NCI-H1092 (cell line): ENCODE measurements at places on chromosomes 7 and 10.

DNA sequence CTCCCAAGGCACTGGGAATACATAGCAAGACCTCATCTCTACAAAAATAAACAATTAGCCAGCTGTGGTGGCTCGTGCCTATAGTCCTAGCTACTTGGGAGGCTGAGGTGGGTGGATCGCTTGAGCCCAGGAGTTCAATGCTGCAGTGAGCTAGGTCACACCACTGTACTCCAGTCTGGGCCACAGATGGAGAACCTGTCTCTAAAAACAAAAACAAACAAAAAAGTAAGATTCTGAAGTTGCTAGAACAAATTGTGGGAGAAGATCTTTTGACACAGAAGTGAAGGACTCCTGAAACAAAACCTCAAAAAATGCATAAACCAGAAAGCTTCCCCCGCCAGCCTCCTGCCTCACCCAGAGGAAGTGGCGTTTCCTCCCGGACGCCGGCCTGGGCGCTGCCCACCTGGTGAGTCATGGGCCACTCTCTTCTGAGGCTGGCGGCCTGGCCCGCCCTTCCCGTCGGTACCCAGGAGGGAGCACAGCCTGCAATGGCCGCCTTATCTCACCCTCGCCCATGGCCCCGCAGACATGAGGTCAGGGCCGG lies 25.4 kb upstream of the ELN start:
- DNase-seq, result no peak

- no peak for DNase-seq
Observed at GRCh38 chr10:69789164-69789576, 12.5 kb upstream of the COL13A1 start.

DNA sequence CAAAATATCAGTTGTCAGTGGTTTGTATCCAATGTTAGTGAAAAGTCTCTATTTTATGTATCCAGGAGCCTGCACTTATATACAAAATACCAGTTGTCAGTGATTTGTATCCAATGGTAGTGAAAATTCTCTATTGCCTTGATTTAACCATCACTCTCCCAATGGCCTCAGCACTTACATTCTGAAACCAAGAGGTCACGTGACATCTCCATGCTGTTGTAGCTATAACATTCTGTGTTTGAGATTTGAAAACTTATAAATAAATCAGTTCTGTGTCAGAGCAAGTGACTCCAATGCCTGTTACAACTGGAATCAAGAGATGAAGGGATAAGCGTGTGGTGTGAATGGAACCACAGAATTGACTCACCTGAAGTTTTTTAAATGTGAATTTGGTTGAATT lies 30.6 kb upstream of the GATA3 start:
- DNase-seq, result no peak

DNA sequence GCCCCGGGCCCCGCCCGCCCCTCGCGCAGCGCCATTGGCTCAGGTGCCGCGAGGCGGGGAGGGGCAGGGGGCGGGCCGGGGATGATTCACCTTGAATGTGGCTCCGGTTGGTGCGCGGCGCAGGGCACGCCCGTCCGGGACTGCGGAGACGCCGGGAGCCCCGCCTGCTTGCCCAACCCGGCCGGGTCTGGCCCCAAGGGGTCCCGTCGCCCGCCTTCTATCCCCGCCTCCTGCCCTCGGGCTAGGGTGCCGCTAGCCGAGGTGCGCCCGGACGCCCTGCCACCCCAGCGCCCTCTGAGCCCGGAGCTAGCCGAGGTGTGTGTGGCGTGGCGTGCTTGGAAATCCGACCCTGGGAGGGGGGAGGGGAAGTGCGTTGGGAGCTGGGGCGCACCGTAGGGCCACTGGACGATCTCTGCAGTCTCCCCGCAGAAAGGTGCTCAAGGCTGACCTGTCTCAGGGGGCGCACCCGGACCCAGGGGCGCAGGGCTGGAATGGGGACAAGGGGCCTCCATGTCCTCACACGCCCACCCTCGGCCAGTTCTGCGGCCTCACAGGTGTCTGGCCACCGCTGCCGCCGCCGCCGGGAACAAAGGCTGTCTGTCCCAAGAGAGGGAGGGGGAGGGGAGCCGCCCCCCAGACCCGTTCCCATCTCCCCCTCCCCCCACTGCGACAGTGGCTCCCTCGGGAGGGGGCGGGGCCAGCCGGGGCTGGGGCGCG lies 168.9 kb downstream of the NRF1 start:
- DNase-seq, result peak; percentile 80

DNA sequence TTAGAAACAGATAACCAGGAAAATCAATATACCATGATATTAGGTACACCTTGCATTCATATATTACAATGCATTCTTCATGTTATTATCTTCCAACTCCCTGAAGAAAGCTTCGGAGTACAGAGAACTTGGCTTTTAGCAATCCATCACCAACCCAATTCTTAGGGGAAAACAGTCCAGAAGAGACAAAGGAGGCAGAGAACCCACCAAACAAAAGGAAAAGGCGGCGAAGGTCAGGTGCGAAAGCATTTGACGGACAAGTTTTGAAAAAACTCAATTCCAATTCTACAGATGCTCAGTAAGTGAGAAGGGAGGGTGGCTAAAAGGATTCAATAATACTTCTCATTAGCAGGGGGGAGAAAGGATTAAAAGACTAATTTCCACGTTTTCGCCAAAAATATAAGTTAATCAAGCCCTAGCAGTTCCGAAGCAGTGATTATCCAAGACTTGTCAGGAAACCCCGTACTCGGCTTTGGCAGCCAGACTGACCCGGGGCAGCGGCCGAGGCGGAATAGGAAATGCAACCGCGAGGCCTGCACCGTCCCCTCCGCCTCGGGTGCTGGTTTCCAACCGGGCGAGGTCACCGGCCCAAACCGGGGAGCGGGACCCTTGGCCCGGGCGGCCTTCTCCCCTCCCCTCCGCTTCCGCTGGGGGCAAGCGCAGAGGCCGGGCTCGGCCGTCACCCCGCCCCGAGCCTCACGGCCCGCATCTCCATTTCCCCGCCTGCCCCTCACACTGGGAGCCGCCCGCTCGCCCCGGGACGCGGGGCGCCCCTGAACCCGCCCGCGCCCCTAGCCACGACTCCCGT lies 747 bp downstream of the GDI2 start:
- DNase-seq, result no peak

- DNase-seq, result no peak
Observed at GRCh38 chr7:117110480-117111315, 157.4 kb downstream of the ST7 start.

GRCh38 chr7:22356701-22357310 lies at the start of gene RAPGEF5:
TSS of gene RAPGEF5 (minus strand) at chr7:22357154. CDS start at chr7:22357060, 94 bp downstream.
- DNase-seq, result peak; percentile 51

GRCh38 chr7:102313997-102314780 lies 27.5 kb downstream of the SH2B2 start:
- no peak for DNase-seq

- DNase-seq, result no peak
Observed at GRCh38 chr7:41641665-41642014, 61.2 kb downstream of the INHBA start.

DNA sequence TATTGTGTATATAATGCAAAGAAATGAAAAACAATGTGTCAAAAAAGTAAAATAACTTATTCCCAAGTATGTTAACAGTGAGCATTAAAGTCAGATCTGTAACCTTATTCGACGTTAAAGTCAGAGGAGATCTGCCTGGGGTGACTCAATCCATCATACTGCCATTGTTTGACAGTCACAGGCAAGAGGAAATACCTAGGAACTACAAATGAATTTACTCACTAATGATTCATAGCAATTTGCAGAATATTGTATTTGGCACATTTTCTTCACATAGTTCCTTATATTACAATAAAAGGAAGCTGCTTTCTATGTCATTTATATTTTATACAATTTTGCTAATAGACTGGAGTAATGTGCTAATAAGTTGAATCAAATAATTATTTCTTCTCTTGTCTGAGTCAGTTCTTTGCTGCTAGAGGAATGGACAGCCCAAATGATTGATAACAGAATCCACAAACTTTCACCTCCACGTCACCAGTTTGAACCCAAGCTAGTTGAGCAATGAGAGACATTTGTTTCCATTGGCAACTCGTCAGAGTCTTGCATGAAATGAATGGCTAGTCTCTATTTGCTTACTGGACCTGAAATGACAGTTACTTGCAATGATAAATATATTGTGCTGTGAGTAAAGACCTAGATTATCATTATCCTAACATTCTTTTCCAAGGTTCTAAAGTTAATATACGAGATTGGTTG lies 48.5 kb upstream of the TMEM106B start:
- no peak for DNase-seq

GRCh38 chr10:29895456-29895855 lies 163.9 kb downstream of the JCAD start:
- no peak for DNase-seq

- no peak for DNase-seq
Observed at GRCh38 chr10:3111621-3112163, 44.3 kb downstream of the PFKP start.

GRCh38 chr10:109835257-109835656 lies 88.1 kb downstream of the XPNPEP1 start:
- DNase-seq, result no peak

DNA sequence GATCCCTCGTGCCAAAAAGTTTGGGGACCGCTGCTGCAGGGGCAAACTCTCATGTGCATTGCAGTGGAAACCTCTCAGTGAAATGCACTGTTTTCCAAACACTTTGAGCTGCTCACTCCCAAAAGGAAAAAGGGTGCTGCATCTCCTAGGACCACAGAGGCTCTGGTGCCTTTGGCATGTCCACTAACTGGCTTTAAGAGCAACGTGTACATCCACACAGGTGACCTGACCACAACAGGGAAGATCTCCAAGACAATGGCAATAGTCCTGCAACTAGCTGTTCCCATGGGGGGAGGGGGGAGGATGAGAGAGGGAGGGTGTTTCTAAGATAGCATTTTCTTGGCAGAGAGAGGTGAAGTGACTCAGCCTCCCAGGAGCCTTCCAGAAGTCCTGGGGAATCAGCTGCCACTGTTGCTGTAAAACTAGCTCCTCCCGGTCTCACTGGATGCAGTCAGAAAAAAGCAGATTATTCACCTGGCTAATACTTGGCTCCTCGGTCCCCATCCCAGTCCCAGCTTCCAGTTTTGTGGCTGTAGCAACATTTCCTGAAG lies 181.7 kb downstream of the HECW1 start:
- no peak for DNase-seq

DNA sequence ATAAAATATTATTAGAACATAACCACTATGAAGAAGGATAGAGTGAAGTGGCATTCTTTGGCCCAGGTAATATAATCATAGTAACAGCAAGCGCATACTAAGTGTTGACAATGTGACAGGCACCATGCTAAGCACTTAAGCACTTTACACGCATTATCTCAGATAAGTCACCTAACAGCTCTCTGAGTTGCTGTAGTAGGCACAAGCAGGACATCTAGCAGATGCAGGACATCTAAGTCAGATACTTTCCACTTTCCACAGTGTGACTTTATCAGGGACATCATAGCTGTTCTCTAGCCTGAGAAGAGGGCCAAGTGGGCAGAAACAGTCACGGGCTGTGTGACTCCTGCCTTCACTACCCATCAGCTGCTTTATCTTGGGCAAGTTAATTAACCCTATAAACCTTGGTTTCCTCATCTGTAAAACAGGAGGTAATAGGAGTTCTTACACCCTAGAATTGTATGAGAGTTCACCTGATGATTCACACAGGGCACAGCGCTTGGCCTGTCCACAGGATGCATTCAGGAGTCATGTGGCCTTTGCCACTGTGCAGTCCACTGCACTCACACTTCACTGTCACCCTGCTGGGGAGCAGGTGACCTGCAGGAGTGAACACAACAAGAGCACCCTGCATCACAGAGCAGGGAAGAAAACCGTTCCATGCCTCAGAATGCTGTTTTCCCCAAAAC lies 12.5 kb downstream of the LIPA start:
- no peak for DNase-seq

DNA sequence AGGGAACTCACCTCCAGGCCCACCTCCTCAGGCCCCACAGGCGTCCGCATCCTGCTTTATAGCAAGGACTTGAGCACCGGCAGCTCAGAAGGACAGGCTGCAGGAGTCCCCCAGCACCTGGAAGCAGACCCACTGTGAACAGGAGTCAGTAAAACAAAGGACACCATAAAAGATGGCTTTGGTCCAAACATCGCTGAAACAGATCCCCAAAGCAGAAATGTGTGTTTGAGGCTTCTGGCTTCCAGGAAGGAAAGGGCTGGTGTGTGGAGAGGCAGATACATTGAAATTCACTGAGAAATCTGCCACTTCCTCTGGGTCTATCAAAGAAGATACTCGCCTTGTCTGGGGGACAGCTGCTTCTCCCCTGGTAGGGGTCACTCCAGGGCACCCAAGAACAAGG lies 286.2 kb downstream of the PLXNA4 start:
- DNase-seq, result no peak

DNA sequence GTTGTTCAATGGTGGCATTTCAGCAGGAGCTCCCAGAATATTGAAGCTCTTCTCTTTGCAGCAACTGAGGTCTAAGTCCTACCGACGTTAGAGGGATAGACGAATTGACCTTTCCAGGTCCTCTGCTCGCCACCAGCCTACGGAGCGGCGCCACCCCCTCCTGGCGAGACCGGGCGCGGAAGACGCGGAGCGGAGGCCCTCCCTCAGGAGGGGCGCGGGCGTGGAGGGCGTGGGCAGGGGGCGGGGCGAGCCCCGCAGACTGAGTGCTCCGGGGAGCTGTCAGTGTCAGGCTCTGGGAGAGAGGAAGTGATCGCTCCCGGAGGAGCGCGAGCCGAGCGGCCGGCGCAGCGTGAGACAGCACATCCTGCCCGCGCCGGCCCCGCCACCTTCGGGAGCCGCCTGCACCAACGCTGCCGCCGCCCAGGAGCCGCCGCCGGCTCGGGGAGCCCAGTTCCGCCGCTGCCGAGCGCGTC lies at the start of gene DYNC1I1:
DYNC1I1 (plus strand) TSS at position 257 of the 473 bp plus-strand sequence. CDS start 32,176 bp downstream, outside the sequence.
- DNase-seq, result peak; percentile 82

- DNase-seq, result no peak
Observed at GRCh38 chr10:104487794-104488438, 134.3 kb downstream of the CFAP58 start.

GRCh38 chr7:134444961-134445315 lies 14.0 kb downstream of the AKR1B1 start:
- DNase-seq, result no peak

- DNase-seq, result no peak
Observed at GRCh38 chr10:76175533-76176165, 744.2 kb downstream of the LRMDA start.

DNA sequence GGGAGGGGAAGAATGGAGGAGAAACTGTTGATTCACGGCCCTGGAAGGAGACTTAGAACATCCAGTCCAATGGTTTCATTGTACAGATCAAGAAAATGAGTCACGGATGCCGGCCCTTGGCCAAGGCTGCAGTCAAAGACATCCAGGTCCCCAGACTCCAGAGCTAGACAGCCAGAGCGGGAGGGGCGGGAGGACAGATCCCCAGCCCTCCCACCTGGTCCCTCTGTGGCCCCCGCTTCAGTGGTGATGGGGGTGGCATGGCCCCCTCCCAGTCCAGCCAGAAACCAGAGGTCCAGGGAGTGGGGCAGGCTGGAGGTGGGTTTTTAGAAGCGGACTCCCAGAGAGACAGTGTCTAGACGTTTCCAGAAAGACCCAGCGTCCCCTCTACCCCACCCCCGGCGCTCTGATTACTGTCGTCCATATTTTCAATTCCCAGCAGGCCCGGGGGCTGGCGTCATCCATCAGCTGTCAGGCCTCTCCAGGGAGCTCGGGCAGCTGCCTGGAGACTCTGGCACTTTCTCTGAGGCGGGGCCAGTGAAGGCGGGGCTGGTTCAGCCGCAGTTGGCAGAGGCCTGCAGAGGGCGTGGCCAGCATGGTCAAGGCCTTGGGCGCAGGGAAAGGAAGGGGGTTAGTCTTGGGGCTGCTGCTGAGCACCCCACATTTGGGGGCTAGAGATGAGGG lies 8.0 kb upstream of the HSPB1 start:
- DNase-seq, result peak; percentile 96

- DNase-seq, result no peak
Observed at GRCh38 chr10:72275351-72276012, 1.8 kb downstream of the DDIT4 start.

- no peak for DNase-seq
Observed at GRCh38 chr7:138898255-138898654, 82.9 kb downstream of the KIAA1549 start.

GRCh38 chr10:44016589-44017482 lies 368.1 kb downstream of the CXCL12 start:
- no peak for DNase-seq
